ENCODE measurements at places on chromosomes 6 and 20. TPM values are rescaled to one million over a fixed set of nuclear protein-coding genes. Genes with fewer than 3 reads are reported as not detected.

DNA sequence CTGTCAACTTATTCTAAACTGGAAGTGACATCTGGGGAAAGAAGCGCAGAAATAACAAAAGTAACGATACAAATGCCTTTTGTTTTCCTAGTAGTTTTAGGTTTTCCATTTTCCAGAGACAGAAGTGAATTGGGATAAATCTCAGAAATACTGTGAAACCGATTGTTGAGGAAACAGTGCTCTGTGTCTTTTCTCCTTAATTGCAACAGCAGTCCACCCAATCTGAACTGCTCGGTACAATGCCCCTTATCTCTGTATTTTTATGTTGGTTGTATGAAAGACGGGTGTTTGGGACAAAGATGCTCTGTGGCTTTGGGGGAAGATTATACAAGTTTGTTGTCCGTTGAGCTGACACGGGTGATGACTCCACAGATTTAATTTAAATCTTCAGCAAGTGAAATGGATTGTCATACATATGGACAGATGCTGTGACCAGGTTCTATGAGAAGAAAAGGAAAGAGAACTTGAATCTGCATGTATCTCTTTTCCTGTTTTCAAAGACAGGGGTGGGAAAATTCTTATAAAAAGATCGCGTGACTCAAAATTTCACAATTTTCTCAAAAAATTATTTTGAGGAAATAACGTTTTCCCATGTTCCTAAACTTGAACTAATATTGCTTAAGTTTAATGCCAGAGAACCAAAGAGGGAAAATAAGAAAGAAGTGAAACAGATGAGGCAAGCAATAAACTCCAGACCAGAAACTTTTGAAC lies 41.2 kb downstream of the SASH1 start:
- no peak overlapping the region for H3K4me3 ChIP-seq
- H3K36me3 ChIP-seq = no peaks in the 10 kb centered on the region
- H3K27ac ChIP-seq = no peak overlapping the region

DNA sequence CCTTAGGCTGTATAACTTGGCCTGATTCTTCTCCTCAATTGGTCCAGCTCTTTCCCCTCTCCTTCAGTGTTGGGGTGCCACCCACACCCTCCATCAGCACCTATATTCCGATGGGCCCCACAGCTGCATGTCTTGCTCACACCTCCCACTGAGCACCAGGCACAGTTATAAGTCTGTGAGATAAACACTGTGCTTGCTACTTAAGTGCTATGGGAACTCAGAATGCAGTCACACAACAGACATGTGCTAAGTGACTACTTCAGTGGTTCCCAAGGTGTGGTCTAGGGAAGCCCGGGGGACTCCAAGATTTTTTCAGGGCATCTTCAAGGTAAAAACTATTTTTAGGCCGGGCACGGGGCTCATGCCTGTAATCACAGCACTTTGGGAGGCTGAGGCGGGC lies 7.3 kb downstream of the ZC3H12D start:
- DNase-seq = no peak
- H3K4me1 ChIP-seq = peaks cover 49% of the 10 kb centered on the region
- H3K27ac ChIP-seq = no peak overlapping the region
- peaks cover 26% of the 10 kb centered on the region for H3K36me3 ChIP-seq

DNA sequence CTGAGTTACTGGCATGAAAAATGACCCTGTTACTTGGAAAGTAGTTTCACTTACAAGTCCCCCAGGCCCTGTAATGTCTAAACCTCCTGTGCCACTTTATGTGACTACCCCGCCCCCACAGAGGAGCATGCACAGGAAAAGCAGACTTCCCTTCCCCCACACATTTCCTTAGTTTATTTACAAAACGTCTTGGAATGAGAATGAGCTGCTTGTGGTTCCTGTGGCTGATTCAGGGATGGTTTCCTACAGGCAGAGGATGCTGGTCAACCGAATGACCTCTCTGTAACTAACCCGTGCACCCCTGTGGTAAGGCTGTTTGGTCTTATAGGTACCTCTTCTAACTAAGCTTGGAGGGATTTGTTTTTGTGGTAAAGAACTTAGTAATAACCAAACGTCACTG lies 28.5 kb downstream of the RSPO3 start:
- no peaks in the 10 kb centered on the region for H3K4me1 ChIP-seq
- no peaks in the 10 kb centered on the region for H3K36me3 ChIP-seq
- peaks cover 8% of the 10 kb centered on the region for H3K27me3 ChIP-seq
- H3K27ac ChIP-seq = no peak overlapping the region
- no peak overlapping the region for H3K4me3 ChIP-seq

- H3K27me3 ChIP-seq = no peaks in the 10 kb centered on the region
- peaks cover 29% of the 10 kb centered on the region for H3K4me1 ChIP-seq
- H3K4me3 ChIP-seq = no peak overlapping the region
- H3K36me3 ChIP-seq = peaks cover 6% of the 10 kb centered on the region
Measured at GRCh38 chr6:90103056-90103800, 193.4 kb downstream of the BACH2 start.

The COL9A1 gene
- not detected for total RNA-seq
